ENCODE measurements at places on chromosomes 12 and 14.

GRCh38 chr12:23756416-23756815, 193.1 kb downstream of the SOX5 start:
- no peak for DNase-seq

DNA sequence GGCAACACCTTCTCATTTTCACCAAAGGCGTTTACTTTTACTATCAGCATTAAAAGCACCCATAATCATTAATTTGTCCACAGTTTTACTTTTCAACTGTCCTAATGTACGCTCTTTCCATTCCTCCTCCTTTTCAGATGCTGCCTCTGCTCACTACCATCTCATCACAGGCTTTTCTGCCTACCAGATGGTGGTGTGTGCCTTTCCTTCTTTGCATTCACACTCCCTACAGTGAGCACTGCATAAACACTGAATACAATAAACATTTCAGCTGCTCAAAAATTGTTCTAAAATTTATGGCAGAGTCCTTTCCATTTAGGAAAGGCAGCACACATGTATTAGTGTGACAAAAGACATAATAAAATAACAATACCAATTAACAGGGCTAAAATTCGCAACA, 435.7 kb downstream of the GXYLT1 start:
- no peak for DNase-seq

DNA sequence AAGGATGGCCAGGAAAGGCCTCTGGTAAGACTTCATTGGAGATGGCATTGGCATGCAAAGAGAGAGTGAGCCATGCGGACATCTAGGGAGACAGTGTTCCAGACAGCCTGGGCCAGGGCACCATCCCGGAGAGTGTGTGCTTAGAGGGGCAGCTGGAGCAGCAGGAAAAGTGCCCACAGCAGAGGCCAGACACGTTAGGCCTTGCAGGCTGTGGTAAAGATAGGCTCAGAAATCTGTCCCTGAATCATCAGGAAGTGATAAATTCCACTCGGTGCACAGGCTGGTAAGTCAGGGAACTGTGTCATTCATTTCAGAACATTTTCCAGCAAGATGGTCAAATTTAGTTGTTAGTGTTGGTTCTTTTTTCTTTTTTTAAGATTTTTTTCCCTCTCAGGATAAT, 8.8 kb downstream of the GALNT16 start:
- DNase-seq: no peak

DNA sequence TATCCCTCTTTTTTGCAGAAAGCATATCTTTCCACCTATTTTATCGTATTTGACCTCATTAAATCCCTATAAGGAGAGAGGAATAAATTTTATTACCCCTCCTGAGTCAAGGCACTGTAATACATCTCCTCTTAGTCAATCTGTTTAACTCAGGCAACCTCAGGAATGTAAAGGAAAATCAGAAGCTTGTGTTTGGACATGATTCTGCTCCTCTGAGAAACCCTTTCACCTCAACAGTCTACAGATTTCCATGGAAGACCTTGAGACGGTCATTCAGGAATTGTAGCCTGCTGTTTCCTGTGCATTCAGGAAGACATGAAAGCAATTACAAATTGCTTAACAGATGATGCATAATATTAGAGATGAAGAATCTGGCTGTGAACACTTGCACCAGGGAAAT, 360.8 kb downstream of the PAWR start:
- DNase-seq: no peak

GRCh38 chr14:50345846-50346422, 33.8 kb downstream of the DMAC2L start:
- no peak for DNase-seq

GRCh38 chr12:49876070-49876469, 27.6 kb downstream of the FAIM2 start:
- DNase-seq: no peak

DNA sequence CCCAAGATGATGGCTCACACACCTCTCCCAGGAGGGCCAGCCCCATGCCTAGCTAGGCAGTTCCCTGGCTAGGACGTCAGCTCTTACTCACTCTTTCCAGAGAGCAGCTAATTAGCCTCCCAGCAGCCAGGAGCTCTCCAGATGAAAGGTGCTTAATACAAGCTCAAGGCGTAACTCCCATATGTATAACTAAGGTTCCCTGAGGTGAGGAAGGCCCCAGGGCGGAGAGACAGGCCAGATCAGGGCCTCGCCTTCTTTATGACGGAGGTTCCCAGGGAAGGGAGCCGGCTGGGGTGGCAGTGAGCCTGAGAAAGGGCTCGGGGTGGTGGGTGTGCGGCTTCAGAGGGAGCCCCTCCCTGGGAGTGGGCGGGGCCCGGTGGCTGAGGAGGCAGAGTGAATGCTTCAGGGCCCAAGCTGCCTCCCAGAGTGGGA, 26.4 kb upstream of the ZFP36L1 start:
- no peak for DNase-seq

GRCh38 chr12:5480218-5480937, 48.5 kb downstream of the NTF3 start:
- no peak for DNase-seq

Data from stimulated activated CD8-positive, alpha-beta memory T cell treated with anti-CD3 and anti-CD28 coated beads, Interleukin-4, amount 100 ng/mL, for 4 hours (primary cell).